ENCODE measurements at places on chromosomes 5 and 9. TPM values are rescaled to one million over a fixed set of nuclear protein-coding genes. Genes with fewer than 3 reads are reported as not detected.

Gene LEAP2
- 0.53 TPM for total RNA-seq

Gene FCN1
- total RNA-seq, result not detected

Gene ECSCR
- total RNA-seq, result 317 TPM

Gene TAF1L
- under 0.01 TPM for total RNA-seq

Gene GRAMD2B
- total RNA-seq, result 3.4 TPM

Gene RNF208
- total RNA-seq, result 0.43 TPM

Gene SAPCD2
- 36.7 TPM for total RNA-seq

Gene MCTP1
- 86.0 TPM for total RNA-seq

Gene MCIDAS
- total RNA-seq, result not detected

Gene PIP5K1B
- total RNA-seq, result not detected

Gene F12
- 1.7 TPM for total RNA-seq

Gene BAAT
- total RNA-seq, result 0.07 TPM

All from thoracic aorta endothelial cell (primary cell).